Activated CD4-positive, alpha-beta T cell treated with anti-CD3 and anti-CD28 coated beads, Interleukin-2, Interleukin-4, amounts not matched to agents 100 ng/mL and 50 ng/mL, durations not matched to agents 16 hours and 8 hours (primary cell): ENCODE measurements at places on chromosomes 3 and 15.

DNA sequence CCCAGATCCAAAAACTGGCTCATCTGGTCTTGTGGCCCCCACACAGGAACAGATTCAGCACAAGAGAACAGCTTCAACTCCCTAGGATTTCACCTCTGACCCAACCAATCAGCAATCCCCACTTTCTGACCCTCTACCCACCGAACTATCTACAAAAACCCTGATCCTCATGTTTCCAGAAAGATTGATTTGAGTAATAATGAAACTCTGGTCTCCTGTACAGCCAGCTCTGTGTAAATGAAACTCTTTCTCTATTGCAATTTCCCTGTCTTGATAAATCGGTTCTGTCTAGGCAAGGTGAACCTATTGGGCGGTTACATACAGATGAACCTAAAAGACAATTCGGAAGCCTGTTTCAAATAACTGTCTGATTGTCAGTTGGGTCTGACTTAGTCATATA is 847.6 kb upstream of the ALCAM start:
- no peak for DNase-seq

- DNase-seq: no peak
Measured at GRCh38 chr3:129975705-129976048, 1.2 kb downstream of the TRH start.

- DNase-seq: no peak
Measured at GRCh38 chr3:160041465-160041864, 52.8 kb downstream of the IL12A start.

DNA sequence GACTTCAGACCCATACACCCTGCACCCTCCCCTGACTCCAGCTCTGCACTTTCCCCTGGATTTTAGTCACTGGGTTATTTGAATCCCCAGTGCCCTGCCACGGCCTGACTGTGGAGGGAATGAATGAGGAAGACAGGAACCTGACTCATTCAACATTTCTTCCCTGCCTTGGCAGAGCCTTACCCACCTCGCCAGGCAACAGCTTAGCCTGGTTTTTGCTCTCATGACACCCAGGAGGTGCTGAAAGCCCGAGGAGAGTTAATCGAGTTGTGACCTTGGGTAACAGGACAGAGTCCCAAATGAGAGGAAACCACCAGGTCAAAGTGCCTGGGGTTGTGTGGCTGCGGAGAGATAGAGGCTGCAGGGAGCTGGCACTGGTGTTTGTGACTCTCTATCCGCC is 128.3 kb downstream of the SMAD6 start:
- DNase-seq: no peak

DNA sequence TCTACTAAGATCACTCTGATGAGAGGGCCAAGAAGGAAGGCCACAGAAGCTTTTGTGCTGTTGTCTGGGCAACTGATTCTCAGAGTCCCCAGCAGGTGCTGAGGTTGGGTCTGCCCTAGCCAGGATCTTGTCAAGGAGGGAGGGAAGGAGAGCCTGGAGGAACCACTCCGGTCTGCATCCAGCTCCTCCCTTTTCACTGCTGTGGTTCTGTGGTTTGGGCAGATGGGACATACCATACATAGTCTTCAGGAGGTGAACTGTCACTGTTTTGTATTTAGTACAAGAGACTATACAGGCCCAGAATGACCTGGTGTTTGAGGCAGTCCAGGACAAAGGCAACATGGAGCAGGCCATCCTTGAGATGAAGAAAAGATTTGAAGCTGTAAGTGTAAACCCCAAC is 21.9 kb downstream of the C3orf62 start:
- DNase-seq: no peak

GRCh38 chr3:152183473-152183872 is 85.3 kb upstream of the MBNL1 start:
- peak; percentile 46 for DNase-seq

DNA sequence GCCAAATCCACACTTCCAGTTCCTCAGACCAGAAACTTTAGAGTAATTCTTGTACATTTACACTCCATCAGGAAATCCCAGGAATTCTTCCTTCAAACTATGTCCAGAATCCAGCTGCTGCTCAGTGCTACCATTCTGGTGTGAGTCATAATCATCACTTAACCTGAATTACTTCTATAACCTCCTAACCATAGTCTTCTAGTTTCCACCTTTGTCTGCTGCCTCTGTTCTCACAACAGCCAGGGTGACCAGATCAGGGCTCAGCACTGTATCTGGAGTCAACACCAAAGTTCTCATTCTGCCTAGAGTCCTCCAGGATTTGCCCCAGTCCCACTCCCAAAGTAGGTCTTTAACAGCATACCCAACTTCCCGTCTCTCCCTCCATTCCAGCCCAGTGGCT is 3.4 kb downstream of the CLDND1 start:
- no peak for DNase-seq
